AG09309 (cell line): ENCODE measurements at places on chromosomes 12 and 14.
A peak's percentile ranks its signal among the peaks of the same experiment; 100 is the strongest.

DNA sequence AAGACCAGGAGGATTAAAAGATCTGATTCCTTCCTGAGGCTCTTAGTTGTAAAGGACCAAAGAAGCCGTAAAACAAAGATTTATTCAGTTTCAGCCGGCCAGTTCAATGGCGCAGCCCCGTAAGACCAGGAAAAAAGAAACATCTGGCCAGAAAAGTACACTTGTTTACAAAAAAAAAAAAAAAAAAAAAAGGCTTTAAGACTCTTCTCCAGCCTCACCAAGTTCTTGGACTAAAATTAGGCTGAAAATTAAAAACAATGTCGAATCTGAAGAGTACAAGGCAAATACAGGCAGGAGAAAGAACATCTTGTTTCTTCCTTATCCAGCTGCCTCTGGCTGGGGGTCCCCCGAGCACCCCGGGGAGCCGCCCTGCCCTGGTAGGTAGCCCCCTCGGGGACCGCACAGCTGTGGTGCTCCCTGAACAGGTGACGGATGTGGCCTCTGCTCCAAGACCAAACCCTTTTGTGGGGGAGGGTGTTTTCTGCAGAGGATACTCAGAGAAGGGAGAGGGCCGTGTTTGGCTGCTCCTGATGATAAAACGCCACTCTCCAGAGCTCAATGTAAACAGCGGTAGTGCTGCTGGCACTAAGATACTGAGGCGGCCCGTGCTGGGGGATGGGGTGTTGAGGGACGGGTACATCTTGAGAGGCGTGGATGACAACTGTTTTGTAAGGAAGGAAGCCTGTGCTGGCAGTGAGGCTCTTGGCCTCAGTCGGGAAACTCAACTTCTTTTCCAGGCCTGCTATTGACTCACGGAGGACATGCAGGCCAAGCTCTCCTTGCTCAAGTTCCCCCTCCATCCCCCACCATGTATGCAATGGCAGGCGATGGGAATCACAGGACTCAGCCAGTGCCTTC lies 201.0 kb upstream of the DIO3 start:
- DNase-seq = no peak

GRCh38 chr12:116996621-116997020 lies 85.9 kb downstream of the FBXW8 start:
- no peak for DNase-seq

DNA sequence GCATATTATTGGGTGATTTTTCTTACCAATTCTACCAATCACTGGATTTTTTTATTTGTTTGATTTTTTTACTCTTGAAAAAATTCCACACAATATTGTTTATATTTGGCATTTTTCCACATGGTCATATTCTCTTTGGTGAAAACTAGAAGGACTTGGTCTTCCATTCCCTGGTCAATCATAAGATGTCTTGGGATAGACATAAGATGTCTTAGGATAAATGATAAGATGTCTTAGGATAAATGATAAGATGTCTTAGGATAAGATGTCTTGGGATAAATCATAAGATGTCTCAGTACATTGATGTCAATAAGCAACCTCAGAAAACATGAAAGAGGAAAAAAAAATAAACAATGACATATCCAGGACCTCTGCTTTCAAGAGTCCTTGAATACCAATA lies 309.1 kb downstream of the LRFN5 start:
- no peak for DNase-seq

GRCh38 chr12:105949391-105949790 lies 189.4 kb downstream of the NUAK1 start:
- no peak for DNase-seq

- no peak for DNase-seq
Measured at GRCh38 chr12:101115326-101115725, 94.7 kb downstream of the SLC5A8 start.

- no peak for DNase-seq
Measured at GRCh38 chr12:2681450-2682205, 113.1 kb upstream of the FKBP4 start.

DNA sequence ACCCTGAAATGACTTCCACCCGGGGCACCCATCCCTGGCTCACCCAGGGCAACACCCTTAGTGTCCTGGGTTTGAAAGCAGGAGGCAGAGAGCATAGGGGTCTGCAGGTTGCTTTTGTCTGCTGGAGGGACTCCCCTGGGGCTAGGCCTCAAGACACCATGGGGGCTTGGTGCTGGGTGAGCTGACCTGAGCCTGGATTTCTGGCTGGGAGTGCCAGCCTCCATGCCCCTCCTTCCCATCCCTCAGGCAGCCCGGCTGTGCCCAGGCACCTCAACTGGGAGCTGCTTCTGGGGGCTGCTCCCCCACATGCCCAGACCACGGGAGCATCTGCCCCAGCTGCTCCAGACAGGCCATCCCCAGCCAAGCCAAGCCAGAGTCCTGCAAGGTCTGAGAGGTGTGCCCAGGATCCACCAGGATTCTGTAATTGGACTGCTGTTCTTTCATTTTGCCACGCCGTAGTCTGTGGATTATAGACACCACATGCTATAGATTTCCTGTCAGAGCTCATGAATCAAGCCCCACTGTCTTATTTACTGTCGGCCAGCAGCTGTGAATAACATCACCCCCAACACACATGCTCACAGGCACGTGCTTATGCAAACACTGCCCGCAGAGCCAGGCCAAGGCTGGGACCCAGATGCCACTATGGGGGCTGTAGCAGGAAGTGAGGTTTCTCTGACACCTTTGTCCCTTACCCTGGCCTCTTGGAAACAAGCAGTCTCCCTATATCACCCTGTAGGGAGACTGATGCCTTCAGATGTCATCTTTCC lies 29.4 kb upstream of the ESRRB start:
- no peak for DNase-seq

DNA sequence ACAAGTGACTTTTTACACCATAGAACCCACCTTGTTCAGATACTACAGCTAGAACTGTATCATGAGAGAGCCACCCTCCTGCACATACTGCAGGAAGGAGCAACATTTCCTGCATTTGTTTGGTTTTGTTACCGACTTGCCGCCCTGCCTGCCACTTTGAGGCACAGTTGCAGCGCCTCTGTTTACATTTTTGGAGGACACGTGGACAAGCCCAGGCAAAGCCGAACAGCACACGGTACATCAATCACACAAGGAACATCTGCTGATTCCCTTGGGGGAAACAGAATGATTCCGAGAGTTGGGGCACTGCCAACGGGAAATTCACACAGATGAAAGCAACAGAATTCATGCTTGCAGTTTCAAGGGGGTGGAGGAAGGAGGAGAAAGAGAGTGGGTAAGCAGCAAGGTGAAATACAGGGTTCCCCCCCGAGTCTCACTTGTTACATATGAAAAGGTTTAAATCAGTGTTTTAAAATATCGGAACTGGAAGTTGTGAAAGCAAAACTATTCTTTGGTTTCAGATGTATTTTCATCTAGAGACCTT lies 110.7 kb downstream of the BTG1 start:
- peak; percentile 14 for DNase-seq

- DNase-seq = no peak
Measured at GRCh38 chr14:22533057-22533704, 55.8 kb downstream of the DAD1 start.

DNA sequence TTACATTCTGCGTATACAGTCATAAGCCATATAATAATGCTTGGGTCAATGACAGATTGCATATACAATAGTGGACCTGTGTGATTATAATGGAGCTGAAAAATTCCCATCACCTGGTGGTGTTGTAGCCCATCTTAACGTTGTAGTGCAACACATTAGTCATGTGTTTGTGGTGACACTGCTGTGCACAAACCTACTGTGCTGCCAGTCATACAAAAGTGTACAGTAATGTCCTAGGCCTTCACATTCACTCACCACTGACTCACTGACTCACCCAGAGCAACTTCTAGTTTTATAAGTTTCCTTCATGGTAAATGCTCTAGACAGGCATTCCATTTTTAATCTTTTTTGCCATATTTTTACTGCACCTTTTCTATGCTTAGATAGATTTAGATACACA lies 194.8 kb upstream of the SEL1L start:
- DNase-seq = no peak

GRCh38 chr14:53532853-53533252 lies 379.7 kb upstream of the DDHD1 start:
- DNase-seq = no peak

DNA sequence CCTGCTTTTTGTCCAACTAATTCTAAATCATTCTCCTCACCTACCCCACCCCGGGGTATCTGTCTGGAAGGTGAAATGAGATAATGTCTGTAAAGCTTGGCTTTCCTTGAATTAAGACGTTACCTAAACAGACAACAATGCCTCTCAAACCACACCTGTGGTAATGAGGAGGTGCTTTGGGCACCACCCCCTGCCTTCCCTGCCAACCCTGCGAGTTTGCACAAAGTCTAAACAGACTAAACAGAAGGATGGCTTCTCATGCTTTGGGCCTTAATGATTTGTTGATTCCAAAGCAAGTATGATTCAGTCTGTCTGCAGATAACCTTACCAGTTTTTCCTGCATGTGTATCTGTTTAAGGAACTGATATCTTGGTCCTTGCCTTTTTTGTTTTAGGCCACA lies 82.4 kb downstream of the ZFC3H1 start:
- no peak for DNase-seq

GRCh38 chr12:82182601-82183190 lies 175.5 kb downstream of the CCDC59 start:
- DNase-seq = no peak

- no peak for DNase-seq
Measured at GRCh38 chr12:2439332-2440100, 355.3 kb upstream of the FKBP4 start.

DNA sequence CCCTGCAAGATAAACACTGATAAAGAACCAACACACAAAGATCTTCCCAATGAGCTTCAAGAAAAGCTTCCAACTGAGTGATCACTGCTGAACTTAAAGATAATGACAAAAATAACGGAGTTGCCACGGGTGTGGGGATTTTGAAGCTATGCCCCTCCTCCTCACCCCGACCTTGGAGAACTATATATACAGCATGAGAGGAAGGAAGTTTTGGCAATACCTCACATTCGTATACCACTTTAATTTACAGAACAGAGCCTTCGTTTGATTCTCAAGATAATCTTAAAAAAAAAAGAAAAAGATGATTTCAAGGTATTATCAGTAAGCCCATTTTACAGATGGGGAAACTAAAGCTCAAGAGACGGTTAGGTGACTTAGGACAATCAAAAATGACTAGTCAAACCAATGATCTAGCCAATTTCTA lies 715 bp downstream of the NEK9 start:
- DNase-seq = no peak

DNA sequence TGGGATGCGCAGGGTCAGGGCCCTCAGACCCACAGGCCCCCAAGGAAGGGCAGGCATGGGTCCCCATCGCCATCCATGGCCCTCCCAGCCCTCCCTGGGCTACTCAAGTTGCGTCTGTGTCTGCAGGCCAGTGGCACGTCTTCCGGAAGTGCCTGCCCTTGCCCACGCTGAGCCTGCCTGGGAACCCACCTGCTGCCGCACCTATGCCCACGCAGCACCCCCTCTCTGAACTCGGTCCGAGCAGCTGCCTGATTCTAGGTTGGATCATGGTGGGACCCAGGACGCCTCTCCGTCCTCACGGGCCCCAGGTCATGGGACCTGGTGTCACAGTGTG lies 182.8 kb downstream of the ADGRD1 start:
- DNase-seq = no peak

DNA sequence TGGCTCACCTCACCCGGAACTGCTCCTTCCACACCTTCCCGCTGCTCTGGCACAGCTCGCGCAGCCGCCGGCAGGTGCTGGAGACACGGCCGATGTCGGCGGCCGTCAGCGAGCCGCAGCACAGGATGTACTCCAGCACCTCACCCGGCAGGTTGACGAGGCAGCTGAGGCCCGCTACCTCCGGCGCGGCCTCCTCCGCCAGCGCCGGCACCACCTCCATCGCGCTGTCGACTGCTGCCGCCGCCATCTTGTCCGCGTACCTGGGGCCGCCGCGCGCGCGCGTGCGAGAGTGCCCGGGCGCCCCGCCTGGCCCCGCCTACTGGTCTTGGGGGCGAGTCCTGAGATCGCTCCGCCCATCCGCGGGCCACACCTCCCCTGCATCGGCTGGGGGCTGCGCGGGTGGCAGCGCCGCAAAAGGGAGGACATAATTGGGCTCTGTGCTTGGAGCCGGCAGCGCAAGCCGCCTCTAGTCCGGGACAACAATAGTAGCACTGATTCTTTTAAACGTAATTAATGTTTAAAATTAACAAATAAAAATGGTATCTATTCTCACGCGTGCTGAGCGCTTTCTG lies at the start of gene FBXO21:
Gene FBXO21 (minus strand): TSS at position 261 of the 572 bp plus-strand sequence. CDS start 14 bp downstream, at position 247.
- peak; percentile 8 for DNase-seq

DNA sequence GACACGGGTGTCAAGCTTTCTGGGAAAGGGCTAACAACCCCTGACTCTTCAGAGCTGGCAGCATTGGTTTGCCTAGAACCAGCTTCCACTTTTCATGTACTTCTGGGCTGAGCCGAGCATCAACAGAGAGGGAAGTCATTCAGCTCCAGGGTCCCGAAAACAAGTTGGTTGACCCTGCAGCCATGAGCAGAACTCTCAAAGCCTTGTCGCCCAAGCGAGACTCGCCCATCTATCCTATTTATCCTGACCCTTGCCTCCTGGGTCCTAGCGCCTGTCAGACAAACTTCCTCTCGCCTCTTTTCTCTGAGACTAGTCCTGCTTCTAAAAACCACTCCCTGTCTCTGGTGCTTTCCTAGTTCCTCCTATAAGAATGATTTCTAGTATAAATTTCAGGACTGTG lies 47.9 kb downstream of the ASCL4 start:
- no peak for DNase-seq

GRCh38 chr12:5318874-5319273 lies 113.0 kb upstream of the NTF3 start:
- DNase-seq = peak; percentile 71

DNA sequence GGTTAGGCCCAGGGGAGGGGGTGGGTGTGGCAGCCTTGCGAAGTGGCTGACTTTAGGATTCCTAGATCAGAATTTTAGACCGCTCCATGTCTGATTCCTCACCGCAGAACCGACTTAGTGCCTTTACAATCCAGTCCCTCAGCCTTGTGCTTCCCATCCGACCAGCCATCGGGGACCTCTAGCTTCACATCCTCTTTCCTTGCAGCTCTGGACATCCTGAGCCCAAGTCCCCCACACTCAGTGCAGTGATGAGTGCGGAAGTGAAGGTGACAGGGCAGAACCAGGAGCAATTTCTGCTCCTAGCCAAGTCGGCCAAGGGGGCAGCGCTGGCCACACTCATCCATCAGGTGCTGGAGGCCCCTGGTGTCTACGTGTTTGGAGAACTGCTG lies 557 bp downstream of the COPS7A start:
- DNase-seq = no peak

DNA sequence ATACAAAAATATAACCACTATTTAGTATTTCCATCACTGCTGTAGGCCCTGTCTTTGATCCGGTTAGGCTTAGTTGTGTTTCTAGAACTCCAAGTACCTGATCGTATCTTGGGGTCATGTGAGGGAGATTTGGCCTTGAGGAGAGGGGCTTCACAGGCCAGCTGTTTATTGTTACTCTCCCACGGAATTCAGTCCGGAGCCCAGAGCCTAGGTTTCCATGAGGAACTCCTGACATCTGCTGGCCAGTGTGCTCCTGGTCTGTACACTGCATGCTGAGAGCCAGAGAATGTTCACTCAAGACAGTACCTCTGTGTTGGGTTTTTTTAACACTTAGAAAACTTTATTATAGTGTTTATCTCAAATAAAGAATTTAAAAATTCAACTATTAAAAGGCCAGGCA lies 341.0 kb upstream of the TMEM132C start:
- DNase-seq = no peak

GRCh38 chr12:101875162-101875561 lies 2.2 kb upstream of the DRAM1 start:
- no peak for DNase-seq

- no peak for DNase-seq
Measured at GRCh38 chr14:48792376-48793024, 793.7 kb downstream of the RPS29 start.
